ENCODE measurements at places on chromosomes 2 and 18.

DNA sequence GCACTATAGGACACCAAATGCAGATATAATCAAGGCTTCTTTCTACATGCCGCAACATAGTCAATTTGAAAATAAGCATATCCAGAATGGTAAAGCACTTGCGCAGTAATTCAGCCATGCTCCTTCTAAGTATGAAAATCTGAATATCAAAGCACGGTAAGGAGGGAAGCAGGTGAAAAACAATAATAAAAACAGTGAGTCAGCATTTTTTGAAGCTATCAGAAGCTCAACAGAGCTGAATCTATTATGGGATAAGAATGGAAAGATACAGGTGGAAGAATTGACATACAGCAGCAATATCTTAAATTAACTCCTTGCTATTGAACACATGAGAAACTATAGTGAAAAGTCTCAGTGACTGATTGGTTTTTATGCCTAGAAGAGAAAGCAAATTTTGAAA lies 266.3 kb downstream of the NRXN1 start:
- no peak for DNase-seq

DNA sequence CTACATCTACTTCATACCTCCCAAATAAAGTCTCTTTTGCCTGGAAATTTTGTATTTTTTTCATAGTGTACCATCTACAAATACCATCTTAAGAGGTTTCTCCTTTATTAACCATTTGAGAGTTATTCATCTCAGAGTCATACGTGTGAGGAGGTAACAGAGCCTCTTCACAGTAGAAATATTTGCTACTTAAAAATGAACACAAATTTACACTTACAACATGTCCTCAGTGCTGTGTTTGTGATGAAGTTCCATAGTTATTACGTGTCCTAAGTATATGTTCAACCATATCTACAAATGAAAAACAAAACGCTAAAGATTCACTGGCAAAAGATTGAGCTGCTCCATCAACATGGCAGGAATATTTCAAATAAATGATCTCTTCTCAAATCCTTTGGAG lies 48.5 kb upstream of the HNRNPA3 start:
- DNase-seq: peak; percentile 29

GRCh38 chr2:134482131-134482723 lies 228.4 kb downstream of the MGAT5 start:
- DNase-seq: no peak

GRCh38 chr2:239831001-239831731 lies 194.0 kb downstream of the NDUFA10 start:
- no peak for DNase-seq

GRCh38 chr2:39609917-39610316 lies 55.8 kb upstream of the TMEM178A start:
- no peak for DNase-seq

DNA sequence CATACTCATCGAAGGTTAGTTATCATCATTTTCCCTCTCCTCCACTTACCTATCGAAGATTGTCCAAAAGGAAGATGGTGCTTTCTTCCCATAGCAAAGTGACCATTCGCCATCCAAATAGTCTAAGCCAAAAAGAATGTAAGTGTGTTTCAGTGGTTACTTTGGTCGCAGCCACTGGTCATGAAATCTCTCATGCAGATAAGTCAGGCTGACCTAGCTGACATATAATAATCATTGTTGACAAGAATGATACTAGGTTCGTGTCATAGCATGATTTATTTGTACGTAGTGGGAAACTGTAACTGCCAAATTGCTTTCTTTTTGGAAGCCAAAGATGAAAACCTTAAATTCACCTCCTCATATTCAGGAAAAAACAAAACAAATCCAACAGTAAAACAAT lies 89.6 kb upstream of the PMAIP1 start:
- no peak for DNase-seq

- DNase-seq: no peak
Observed at GRCh38 chr2:106296182-106296815, 102.2 kb upstream of the UXS1 start.

DNA sequence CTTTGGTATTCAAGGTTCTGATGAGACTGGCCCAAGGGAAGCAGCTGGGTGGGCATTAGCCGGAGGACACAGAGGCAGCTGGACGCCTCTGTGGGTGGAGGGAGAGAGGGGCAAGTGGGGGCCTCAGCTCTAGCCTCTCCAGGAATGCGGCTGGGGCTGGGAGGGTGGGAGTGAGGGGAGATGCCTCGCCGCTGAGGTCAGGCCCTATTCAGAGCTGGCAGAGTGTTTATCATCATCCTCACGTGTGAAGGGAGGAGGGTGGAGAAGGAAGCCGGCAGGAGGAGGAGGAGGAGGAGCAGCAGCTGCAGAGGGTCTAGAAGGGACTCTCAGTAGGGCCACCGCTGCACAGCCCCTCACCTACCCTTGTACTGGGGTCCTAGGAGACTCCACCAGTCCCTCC lies 43.1 kb downstream of the TNS1 start:
- no peak for DNase-seq

DNA sequence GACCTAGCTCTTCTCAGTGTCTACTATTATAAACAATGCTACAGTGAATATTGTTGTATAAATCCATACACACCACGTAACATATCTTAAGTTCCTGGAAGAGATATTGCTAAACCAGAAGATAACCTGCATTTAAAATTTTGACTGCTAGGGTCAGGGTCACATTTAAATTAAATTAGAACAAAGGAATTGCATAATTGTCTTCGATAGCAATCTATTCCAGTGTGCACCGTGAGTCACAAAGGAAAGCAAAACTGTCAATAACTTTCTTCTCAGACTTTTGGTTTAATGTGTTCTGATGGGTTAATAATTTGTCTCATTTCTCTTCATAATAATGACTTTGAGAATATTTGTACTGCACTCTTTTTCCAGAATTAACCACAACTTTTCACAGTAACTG lies 4.2 kb downstream of the GEN1 start:
- DNase-seq: no peak

DNA sequence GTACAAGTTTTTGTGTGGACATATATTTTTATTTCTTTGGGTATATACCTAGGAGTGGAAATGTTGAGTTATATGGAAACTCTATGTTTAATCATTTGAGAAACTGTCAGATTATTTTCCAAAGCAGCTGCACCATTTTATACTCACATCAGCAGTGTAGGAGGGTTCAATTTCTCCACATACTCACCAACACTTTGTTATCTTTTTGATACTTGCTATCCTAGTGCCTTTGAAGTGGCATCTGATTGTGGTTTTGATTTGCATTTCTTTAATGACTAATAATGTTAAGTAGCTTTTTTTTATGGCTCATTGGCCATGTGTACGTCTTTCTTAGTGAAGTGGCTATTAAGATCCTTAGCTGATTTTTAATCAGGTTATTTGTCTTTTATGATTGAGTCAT lies 64.7 kb upstream of the SLC8A1 start:
- DNase-seq: no peak

- no peak for DNase-seq
Observed at GRCh38 chr2:2735041-2735440, 404.0 kb upstream of the MYT1L start.

GRCh38 chr2:204335451-204336058 lies 209.7 kb upstream of the PARD3B start:
- DNase-seq: no peak

DNA sequence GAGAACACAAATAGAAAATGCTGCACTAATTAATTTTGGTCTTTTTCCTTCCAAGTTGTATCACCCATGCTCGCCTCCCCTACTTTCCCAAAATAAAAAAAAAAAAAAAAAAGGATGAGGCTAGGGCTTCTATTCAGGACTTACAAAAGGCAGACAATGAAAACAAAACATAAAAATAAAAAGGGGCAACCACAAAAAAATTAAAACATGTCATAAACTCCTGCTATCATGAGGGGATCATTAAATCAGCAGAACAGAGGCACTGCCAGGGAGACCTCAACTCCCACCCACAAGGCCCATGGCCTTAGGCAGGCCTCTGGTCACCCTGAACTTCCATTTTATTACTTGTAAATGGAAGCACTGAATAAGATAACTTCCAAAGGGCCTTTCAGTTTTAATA lies 23.3 kb downstream of the EPB41L3 start:
- no peak for DNase-seq

DNA sequence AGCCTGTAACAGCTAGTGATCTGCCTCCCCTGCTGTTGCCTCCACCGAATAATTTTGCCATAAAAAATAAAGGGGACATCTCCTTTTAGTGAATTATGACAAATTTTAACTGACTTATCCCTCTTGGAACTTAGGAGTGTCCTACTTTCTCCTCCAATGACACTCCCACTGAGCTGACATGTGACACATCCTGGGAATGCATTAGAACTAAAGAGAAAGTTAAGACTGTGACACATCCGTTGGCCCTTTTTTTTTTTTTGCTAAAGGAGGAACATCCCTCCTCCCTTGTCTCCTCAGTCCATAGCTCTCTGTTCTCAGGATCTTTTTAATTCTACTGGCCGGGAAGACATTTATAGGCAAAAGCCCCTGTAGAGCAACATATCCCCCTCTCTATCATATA lies 268.2 kb downstream of the NRXN1 start:
- DNase-seq: no peak

- no peak for DNase-seq
Observed at GRCh38 chr2:9236045-9236344, 29.4 kb downstream of the ASAP2 start.

- DNase-seq: no peak
Observed at GRCh38 chr2:42300527-42300926, 60.5 kb downstream of the COX7A2L start.

DNA sequence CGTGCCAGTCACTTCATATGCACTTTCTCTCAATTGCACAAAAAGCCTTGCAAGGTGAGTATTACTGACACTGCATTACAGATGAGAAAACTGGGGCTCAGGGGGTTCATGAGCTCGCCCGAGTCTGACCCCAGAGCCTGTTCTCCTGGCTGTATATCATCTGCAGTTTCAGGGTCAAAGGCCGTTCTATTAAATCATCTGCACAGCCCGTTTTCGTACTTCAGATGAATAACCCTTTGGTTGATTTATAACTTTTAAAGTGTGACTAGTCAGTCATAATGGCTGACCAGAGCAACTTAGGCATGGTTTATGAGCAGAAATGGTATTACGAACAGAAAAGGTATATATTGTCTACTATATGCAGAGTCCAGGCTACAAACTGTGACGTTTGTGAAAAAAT lies 35.3 kb upstream of the NPAS2 start:
- DNase-seq: no peak

DNA sequence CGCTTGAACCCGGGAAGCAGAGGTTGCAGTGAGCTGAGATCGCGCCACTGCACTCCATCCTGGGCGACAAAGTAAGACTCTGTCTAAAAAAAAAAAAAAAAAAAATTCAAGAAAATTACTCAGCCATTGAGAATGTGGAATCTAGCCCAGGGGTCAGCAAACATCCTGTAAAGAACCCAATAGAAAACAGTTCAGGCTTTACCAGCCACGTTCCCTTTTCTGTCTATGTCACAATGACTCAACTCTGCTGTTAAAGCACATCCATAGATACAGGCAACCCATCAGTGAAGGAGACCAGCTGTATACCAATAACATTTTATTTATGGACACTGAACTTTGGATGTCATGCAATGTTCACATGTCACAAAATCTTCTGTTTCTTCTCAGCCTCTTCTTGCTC lies 435.6 kb upstream of the GYPC start:
- peak; percentile 49 for DNase-seq

GRCh38 chr18:26526128-26526965 lies 22.0 kb downstream of the KCTD1 start:
- DNase-seq: no peak

Data from ELR (cell line).